ENCODE measurements at places on chromosomes 2 and 18.

GRCh38 chr2:234001380-234002160 is 48.9 kb upstream of the SPP2 start:
- no peak for DNase-seq

- peak; percentile 27 for DNase-seq
These were observed 10.0 kb downstream of the HK2 start for GRCh38 chr2:74843899-74844298.

DNA sequence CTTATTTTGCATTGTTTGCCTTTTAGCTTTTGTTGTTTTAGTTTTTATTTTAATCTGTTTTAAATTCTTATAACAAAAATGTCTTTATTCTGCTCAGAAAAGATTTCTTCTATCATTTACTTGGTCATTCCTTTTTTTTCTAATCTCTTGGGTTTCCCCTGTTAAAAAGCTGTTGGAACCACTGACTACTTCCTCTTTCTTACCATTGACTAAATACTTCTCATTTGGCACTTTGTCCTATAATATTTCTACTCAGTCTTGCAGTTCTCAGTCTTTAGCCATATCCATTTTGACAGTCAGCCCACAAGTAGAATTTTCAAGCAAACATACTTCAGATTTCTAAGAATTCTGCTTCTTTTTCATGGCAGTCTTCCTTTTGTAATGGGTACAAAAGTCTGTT is 567.2 kb downstream of the SATB2 start:
- no peak for DNase-seq

DNA sequence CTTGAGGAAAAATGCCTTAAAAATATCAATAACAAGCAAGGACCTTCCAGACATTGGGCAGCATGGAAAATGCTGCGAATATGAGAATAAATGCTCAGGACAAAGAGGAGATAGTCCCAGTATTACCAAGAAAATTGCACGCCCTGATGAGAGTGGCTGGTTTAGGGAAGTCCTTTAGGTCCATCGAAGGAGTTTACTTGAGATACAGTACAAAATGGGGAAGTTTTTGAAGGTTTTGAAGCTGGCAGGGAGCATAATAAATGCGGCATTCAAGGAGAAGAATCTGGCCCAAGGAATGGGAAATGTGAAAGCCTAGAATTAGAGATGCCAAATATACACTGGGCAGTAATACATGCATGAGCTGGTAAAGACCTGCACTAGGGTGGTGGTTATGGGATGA is 90.2 kb upstream of the SPATS2L start:
- DNase-seq, result no peak

DNA sequence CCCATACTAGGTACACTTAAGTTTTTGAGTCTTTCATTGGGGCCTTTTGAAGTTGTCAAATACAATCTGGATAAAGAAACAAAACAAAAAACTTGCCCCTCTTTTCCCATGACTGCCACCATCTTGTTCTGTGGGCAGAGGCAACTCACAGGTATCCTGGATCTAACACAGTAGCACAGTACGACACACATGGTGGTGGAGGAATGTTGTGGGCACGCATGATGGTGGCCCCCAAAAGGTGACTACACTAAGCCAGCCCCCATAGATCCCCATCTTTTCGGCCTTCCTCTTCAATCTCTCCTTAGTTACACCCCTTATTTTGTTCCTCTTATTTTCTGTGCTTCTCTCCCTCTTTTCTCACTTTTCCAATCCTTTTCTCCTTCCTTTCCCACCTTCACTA is 4.5 kb upstream of the STPG4 start:
- no peak for DNase-seq

All from T1000 (cell line).